ENCODE measurements at places on chromosomes 1 and 21. TPM values are rescaled to one million over a fixed set of nuclear protein-coding genes. Genes with fewer than 3 reads are reported as not detected.
A peak's percentile ranks its signal among the peaks of the same experiment; 100 is the strongest.

- DNase-seq: no peak
Measured at GRCh38 chr1:40064797-40065499, 24.4 kb downstream of the CAP1 start.

- DNase-seq: no peak
Measured at GRCh38 chr1:187096689-187097088, 267.9 kb downstream of the PLA2G4A start.

DNA sequence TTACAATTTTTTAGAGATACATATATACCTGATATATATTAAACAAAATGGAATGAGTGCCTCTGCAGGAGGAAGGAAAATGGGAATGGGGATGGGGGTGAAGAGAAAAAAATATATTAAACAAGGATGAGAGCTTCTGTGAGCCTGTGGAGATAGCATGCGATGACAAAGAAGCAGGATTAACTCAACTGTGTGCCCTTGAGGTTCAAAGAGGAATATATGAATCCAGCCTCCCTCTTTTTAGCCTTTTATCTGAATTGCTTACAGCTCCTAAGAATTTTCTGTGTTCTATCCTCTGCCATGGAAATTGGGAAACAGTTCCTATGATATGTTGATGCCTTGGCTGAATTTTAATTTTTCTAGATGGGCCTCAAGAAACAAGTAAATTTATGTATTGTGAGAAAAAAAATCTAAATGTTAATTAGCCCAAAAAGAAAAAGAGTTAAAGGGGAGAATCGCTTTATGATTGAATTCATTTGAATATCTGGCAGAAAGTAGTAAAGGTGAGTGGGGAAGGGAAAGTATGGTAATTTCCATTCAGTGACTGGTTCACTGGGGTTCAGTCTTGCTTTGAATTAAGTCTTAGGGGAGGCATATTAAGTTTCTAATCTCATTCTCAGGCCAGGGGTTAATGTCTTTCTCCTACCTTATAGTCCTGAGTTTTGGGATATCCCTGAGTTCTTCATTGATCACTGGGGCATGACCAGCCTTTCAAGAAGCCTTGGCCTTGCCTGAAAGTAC, 106.3 kb upstream of the HMCN1 start:
- no peak for DNase-seq

DNA sequence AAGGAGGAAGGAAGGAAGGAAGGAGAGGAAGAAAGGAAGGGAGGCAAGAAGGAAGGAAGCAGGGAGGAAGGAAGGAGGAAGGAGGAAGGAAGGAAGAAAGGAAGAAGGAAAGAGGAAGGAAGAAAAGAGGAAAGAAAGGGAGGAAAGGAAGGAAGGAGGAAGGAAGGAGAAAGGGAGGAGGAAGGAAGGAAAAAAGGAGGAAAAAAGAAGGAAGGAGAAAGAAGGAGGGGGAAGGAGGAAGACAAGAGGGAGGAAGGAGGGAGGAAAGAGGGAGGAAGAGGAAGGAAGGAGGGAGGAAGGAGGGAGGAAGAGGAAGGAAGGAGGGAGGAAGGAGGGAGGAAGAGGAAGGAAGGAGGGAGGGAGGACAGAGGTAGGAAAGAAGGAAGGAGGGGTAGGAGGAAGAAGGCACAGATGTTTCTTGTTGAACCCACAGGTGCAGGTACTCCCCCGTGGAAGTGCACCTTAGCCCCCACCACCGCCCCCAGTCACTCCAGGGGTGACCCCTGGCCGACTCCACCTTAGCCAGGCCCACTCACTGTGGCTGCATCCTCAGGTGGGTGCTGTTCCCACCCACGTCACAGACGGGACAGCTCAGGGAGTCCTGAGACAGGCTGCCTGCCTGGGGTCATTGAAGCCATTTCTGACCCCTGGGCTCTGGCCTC, 57.9 kb upstream of the TTC34 start:
- no peak for DNase-seq

GRCh38 chr1:111895469-111895868, 94.0 kb downstream of the KCND3 start:
- DNase-seq: no peak

GRCh38 chr1:117895482-117896114, 33.8 kb downstream of the GDAP2 start:
- peak; percentile 75 for DNase-seq

DNA sequence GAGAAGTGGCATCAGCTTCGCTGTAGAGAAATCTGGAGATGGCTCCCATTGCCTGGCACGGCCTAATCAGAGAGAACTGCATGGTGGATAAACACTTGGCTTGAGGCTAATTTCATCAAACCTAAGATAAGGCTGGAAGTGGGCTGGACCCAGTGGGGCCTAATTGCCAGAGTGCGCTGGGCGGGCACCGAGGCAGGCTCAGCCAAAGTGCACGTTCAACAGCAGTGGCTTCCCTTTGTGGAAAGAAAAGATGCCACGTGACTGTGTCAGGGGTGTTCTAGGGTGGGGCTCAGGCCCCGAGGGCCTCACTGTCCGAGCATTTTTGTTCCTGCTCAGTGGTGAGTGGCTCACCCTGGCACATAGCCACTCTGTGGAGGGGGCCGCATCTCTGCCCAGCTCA, 5.8 kb downstream of the PLCH2 start:
- DNase-seq: no peak

- no peak for DNase-seq
Measured at GRCh38 chr1:31032266-31032665, 33.3 kb downstream of the PUM1 start.

- DNase-seq: peak; percentile 59
Measured at GRCh38 chr1:39105841-39106765, 80.0 kb downstream of the NDUFS5 start.

DNA sequence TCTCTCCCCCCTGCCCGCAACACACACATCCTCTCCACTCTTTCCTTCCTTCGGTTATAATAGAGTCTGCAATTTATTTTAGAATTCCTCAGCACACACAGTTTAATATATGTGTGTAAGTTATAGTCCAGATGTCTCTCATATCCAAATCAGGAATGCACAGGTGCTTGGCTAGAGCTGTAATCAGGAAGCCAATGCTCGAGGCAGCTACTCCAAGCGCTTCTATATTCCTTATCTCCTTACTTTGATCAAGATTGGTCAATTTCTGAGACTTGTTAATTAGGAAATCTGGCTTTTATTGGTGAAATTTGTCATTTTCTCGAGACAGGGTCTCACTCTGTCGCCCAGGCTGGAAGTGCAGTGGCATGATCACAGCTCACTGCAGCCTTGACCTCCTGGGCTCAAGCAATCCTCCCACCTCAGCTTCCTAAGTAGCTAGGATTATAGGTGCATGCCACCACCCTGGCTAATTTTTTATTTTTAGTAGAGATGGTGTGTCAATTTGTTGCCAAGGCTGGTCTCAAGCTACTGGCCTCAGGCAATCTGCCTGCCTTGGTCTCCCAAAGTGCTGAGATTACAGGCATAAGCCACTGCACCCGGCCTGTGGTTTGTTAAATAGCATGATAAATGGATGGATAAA, 27.7 kb downstream of the RPL5 start:
- DNase-seq: no peak

- DNase-seq: no peak
Measured at GRCh38 chr1:167638064-167638463, 8.0 kb downstream of the RCSD1 start.

- DNase-seq: no peak
Measured at GRCh38 chr21:43624339-43624738, 34.9 kb downstream of the HSF2BP start.

DNA sequence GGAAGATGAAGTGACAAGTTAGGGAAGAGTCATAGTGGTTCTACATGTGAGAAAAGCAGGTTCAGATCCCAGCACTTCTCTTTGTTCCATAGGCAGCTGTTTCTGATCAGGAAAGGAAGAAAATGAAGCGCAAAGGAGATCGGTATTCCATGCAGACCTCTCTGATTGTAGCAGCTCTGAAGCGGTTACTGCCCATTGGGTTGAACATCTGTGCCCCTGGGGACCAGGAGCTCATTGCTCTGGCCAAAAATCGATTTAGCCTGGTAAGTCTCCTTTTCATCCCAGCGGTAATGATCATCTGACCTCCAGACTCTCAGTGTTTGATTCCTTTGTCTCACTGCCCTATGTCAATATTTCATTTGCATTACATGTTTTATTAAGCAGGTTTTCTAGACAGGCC, 173.6 kb downstream of the ZP4 start:
- no peak for DNase-seq

- no peak for DNase-seq
Measured at GRCh38 chr1:33578557-33579448, 106.4 kb downstream of the ZSCAN20 start.

DNA sequence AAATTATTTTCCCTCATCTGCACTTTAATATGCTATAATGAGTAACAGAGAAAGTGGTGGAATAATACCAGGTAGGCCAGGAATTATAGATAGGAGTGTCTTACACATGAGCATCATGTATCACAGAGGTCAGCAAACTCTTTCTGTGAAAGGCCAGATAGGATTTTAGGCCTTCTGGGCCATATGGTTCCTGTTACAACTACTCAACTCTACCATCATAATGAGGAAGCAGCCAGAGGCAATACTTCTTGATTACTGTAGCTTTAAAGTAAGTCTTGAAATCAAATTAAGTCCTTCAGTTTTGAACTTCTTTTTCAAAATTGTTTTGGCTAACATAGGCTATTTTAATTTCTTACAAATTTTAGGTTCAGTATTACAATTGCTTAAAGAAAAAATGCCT, 32.1 kb upstream of the IGSF3 start:
- DNase-seq: no peak

DNA sequence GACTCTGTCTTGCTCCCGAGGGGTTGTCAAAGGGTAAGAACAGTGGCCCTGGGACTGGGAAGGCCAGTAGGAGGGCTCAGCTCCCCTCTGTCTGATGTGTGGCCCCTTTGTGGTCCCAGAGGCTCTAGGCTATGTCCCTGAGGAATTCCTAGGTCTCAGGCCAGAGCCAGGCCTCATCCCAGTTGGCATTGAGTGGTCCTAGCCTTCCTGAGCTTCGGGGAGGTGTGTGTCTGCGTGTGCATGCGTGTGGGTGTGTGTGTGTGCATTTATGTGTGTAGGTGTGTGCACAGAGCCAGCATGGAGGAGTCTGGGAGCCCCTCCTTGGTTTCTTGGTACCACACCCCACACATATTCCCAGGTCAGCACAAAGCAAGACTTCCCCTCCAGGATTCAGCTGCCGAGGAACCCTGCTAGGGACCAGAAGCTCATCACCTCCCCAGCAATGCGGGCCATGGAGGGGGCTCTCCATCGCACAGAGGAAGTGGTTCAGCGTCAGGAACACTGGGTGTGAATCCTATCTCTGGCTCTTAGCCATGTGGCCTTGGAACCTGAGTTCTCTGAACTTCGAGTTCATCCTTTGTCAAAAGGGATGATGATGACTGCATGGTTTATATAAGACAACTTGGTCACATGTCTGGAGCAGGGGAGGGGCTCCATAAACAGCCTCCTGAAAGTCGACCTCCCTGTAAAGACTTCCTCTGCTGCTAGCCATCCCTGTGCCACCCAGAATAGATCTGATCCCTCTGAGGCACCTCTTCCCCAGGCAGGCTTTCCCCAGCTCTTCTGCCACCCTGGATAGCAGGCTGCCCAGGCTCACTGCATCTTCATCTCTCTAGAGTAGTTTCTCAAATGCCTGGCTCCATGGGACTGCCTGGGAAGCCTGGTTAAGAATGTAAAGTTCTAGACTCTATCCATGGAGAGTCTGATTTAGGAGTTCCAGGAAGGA, 8.3 kb upstream of the EPS8L3 start:
- DNase-seq: peak; percentile 17

DNA sequence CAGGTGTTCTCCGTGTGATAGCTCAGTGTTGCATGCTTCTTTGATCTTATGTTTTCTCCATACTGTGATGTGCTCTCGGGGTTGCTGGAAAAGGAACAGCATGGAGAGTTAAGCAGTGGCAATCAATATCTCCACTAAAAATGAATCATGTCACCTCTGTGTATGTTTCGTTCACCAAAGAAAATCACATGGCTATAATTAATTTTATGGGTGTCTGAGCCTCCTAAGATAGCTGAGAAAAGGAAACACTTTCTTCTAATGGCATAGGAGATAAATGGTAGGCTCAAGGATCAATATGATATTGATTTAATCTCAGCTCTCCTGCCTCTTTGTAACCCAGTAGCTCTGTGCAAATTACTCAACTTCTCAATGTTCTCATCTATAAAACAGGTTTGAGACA, 14.3 kb downstream of the FAM177B start:
- DNase-seq: no peak

DNA sequence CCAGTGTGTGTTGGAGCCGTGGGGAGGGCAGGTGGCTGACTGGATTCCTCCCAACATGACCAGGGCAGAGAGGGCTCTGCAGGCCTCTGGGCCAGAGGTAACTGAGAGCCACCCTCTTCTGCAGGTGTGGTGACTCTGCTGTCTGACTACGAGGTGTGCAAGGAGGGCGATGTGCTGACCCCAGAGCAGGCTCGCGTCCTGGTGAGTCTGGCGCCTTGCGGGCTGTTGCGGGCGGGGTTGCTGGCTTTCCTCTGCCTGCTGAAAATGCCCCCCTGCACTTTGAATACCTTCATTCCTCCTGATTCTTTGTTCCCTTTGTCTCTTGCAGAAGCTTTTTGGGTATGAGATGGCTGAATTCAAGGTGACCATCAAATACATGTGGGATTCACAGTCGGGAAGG, 6.7 kb downstream of the MRTO4 start:
- no peak for DNase-seq

DNA sequence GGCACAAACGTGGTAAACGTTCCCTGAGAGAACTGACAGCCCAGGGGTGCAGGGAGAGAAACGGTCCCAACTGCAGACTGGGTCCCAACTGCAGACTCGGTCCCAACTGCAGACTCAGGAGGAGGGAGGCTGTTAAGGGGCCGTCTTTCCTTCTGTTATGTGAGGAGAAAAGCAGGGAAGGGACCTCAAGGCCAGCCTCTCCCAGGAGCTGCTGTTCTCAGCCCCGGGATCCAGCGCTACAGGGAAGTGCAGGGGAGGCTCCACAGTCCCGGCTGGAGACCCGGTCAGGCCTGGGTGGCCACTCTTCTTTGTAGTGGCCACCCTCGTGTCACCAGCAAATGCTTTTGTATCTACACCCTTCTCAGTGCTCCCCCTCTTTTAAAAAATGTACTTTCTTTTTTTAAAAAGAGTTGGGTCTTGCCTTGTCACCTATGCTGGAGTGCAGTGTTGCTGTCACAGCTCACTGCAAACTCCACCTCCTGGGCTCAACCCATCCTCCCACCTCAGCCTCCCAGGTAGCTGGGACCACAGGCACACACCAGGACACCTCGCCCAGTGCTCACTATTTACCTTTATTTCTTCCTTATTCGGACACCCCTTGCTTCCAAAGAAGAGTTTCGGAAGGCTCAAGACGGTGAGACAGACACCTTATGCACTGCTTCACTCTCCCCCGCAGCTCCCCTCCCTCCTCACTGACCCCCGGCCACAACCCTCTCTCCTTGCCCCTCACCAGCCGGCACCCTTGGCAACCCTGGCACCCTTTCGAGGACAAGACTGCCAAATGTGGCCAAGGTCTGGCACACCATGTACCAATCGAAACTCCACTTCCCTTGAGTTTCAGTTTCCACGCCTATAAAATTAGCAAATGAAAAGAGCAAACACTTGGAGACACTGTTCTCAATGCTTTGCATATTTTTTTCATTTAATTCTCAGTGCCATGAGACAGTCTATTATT, 21.8 kb downstream of the CAPN2 start:
- DNase-seq: no peak

The HAX1 gene
- total RNA-seq: 60.2 TPM

The PTGER3 gene
- 0.49 TPM for total RNA-seq

The TSACC gene
- total RNA-seq: not detected

The TMEM59 gene
- 782 TPM for total RNA-seq

The TIAM1 gene
- total RNA-seq: 6.9 TPM

The HSD3B2 gene
- total RNA-seq: 16.6 TPM

The LRRIQ3 gene
- 0.34 TPM for total RNA-seq

The TDRD5 gene
- total RNA-seq: 1.9 TPM

The CCDC185 gene
- not detected for total RNA-seq

The KIFAP3 gene
- total RNA-seq: 20.6 TPM

The ATXN7L2 gene
- 1.9 TPM for total RNA-seq

The TRIM62 gene
- 6.7 TPM for total RNA-seq

The KCNE1 gene
- total RNA-seq: 1.2 TPM

The SPRR2D gene
- not detected for total RNA-seq

The UBL4B gene
- not detected for total RNA-seq
